ENCODE measurements at places on chromosomes 4 and X. TPM values are rescaled to one million over a fixed set of nuclear protein-coding genes. Genes with fewer than 3 reads are reported as not detected.

GRCh38 chrX:31268359-31268758 lies 196.5 kb upstream of the FTHL17 start:
- no peak for DNase-seq

DNA sequence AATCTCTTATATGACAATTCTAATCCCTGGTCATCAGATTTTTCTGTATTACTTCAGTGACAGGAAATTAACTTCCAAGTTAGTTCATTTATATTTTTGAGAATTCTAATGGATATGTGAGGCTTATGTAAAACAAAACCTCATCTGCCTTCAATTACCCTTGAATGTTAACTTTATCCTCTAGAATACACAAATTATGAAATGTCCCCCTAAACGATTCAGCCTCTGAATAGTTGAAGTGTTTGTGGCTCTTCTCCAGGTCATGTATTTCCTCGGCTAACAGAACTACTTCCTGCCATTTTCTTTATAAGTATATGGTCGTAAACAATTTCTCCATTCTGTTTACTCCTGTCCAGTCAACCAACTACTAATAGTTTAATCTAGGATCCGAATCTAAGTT lies 401.3 kb downstream of the PCDH10 start:
- no peak for DNase-seq

DNA sequence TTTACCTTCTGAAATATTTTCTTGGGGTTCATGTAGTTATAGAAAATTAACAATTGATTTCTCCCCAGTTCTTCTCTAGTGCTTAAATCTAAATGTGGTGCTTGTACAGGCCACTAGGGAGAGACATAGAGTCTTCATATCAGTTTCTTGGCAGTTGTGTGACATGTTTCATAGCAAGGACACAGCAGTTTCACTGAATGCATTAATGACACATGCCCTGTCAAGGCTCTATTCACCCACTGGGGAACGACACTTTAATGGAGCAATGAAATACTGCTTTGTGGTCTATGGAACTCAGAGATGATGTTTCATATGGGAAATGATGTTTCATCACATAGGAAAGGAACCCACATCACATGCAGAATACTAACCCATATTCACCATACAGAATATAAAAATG lies 2.8 kb downstream of the VEGFC start:
- no peak for DNase-seq

GRCh38 chr4:25223802-25224375 lies 9.9 kb upstream of the PI4K2B start:
- no peak for DNase-seq

- DNase-seq: no peak
Observed at GRCh38 chr4:114109776-114110175, 130.3 kb upstream of the ARSJ start.

GRCh38 chr4:7375427-7375826 lies 59.3 kb downstream of the PSAPL1 start:
- no peak for DNase-seq

DNA sequence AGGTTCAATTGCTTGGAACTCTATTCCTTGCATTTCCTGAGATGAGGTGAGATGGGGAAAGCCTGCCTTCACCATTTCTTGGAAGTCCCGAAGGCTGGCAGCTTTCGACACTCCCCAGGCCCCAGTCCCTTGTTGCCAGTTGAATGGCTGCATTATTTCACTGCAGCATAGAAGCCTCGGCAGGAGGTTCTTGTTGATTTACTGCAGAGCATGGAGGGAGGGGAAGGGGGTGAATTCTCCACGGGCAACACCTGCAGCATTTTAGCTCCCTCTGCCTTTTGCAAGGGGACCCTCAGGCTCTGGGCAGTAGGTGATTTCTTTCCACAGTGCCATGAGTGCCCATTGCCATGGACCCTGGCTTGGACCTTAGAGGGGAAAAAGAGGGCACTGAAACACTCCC lies 10.7 kb upstream of the BCLAF3 start:
- DNase-seq: no peak

GRCh38 chrX:79368441-79368840 lies 1.3 kb upstream of the ITM2A start:
- no peak for DNase-seq

DNA sequence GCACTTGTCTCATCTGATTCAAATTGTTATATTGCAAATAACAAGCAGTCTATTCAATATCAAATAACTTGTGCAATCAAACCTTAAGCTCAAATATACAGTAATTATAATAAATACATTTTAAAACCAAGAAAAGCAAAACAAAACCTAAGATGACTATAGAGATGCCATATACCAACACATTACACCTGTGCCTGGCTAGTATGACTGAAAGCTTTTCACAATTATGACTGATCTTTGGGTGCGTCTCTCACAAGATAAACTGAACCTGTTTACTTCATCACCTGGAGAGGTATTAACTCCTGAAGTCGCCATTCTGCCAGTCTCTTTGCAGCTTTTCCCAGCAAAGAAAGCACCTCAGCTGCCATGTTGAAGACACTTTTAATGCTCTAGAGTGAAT lies 41.3 kb downstream of the ACSL4 start:
- DNase-seq: no peak

GRCh38 chr4:183097231-183098018 lies 1.6 kb upstream of the WWC2 start:
- no peak for DNase-seq

DNA sequence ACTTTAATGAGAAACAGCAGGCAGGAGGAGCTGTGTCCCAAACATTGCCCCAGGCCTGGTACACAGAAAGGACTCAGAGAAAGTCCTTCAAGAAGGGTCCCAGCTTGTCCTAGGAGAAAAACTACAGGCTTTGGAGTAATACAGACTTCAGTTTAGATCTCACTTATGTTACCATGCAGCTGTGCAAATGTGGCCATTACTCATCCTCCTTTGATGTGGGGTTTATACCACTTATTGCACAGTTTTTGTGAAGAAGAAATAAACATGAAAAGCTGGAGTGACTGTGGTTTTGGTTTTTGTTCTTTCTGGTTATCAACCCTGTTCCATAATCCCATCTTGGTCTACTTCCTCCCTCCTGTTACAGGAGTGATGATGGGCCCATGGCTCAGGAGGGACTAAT lies 8.1 kb upstream of the CYTL1 start:
- no peak for DNase-seq

DNA sequence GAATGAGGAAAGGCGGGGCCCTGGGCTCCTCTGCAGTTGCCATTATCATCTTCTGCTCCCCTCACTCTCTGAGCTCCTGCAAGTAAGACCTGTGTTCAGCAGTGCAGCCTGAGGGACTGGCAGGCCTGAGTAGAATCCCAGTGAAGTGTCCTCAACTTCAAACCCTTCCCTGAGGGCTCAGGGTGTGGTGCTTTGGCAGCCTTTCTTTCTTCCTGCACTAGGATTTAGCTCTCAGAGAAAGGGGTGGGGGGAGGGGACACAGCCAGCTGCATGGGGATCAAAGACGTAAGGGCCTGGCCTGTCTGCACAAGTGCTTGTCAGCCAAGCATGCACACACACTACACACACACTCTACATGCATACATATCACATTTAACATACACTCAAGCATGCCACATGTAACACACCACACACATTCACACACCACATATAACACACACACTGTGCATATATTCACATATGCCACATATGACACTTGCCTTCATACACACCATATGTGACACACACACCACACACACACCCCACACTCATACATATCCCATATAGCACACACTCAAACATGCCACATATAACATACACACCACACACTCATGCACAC lies 223.4 kb upstream of the RPL34 start:
- no peak for DNase-seq

DNA sequence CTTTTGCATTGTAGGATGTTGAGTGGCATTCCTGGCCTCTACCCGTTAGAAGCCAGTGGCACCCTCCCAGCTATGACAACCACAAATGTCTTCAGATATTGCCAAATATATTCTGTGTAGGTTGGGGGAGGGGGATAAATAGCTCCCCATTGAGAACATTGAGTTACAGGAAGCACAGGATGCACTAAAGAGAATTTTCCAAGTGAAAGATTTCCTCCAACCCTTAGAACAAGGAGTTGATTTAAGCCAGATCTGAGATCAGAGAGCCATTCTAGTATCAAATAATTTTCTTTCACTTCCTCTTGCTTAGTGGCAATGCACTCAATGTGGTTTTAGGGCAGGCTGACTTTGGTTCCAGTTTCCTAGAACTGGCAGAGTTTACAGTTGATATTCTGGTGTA lies 436.6 kb downstream of the C4orf33 start:
- no peak for DNase-seq

The BST1 gene
- total RNA-seq: 41.8 TPM

The RRH gene
- 0.49 TPM for total RNA-seq

The EMCN gene
- total RNA-seq: not detected

The AMOT gene
- 2.4 TPM for total RNA-seq

Measured in naive thymus-derived CD4-positive, alpha-beta T cell (primary cell).